ENCODE measurements at places on chromosomes 5 and 9. TPM values are rescaled to one million over a fixed set of nuclear protein-coding genes. Genes with fewer than 3 reads are reported as not detected.

Gene OR1B1
- not detected for total RNA-seq

Gene DBH
- total RNA-seq, result not detected

Gene ZNF189
- 11.3 TPM for total RNA-seq

Gene PTGES
- 0.16 TPM for total RNA-seq

Gene IL12B
- total RNA-seq, result not detected

Gene SLC23A1
- total RNA-seq, result 1.2 TPM

Gene NAIP
- 7.0 TPM for total RNA-seq

Gene ARAP3
- total RNA-seq, result 1.2 TPM

Gene LCN1
- total RNA-seq, result not detected

Gene ADAMTSL2
- 5.5 TPM for total RNA-seq

Gene PTPRD
- total RNA-seq, result 6.5 TPM

Gene AGTPBP1
- 8.7 TPM for total RNA-seq

Gene UBQLN1
- total RNA-seq, result 45.9 TPM

Gene IL7R
- total RNA-seq, result 0.04 TPM

Gene TAF11L5
- total RNA-seq, result not detected

Gene BTNL3
- 0.09 TPM for total RNA-seq

Gene PCDHB7
- 0.23 TPM for total RNA-seq

Gene TTLL11
- total RNA-seq, result 4.6 TPM

Gene CTNNAL1
- 17.2 TPM for total RNA-seq

Gene QRFP
- total RNA-seq, result not detected

Gene TMC1
- total RNA-seq, result not detected

Gene CYSRT1
- total RNA-seq, result not detected

Gene POMT1
- total RNA-seq, result 16.6 TPM

Gene HAVCR2
- total RNA-seq, result 0.87 TPM

Gene ESM1
- total RNA-seq, result not detected

Gene PTPN3
- 13.2 TPM for total RNA-seq

Gene AQP7
- total RNA-seq, result 1.9 TPM

Gene PLCXD3
- total RNA-seq, result 1.1 TPM

Gene FRMD3
- 2.6 TPM for total RNA-seq

Gene IL13
- not detected for total RNA-seq

Gene UNC5A
- total RNA-seq, result 0.39 TPM

Measured in pancreas (tissue), 10 donors.